Activated naive CD8-positive, alpha-beta T cell treated with anti-CD3 and anti-CD28 coated beads, Interleukin-2, amount 50 U/mL, for 16 hours (primary cell): ENCODE measurements at places on chromosomes 12 and 14.

DNA sequence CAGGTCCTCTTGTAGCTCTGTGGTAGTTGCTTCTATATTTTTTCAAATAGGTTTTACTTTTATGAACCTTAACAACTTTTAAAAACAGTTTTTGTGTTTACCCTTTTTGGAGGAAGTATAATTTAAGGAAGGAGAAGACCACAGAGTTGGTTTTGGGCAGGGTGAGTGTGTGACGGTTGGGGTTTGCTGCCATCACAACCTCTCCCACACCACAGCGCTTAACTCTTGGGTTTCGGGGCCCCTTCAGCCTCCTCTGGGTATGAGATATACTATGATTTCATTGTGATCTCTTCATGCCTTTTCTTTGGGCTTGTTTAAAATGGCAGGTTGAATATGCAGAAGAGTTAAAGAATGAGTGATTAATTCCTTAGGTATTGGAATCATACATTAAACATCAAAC is 228.7 kb upstream of the CRY1 start:
- no peak for DNase-seq

DNA sequence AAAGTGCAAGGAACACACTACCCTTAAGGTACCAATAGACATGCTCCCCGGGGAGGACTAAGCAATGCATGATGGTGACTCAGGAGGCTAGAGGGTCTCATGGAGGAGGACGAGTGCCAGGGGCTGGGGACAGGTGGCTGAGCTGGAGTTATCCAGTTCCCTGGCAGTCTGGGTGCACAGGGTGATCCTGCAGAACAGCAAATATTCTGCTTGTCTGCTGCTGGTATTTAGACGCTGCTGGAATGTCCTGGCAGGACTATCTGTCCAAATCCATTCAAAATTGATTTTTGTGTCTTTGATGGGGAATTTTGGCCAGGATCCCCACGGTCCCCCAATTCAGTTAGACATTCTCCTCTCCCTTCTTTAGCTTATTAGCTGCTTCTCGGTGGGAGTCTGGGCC is 138.7 kb downstream of the C12orf75 start:
- no peak for DNase-seq

- DNase-seq: no peak
Measured at GRCh38 chr12:41856228-41856627, 288.4 kb downstream of the GXYLT1 start.

DNA sequence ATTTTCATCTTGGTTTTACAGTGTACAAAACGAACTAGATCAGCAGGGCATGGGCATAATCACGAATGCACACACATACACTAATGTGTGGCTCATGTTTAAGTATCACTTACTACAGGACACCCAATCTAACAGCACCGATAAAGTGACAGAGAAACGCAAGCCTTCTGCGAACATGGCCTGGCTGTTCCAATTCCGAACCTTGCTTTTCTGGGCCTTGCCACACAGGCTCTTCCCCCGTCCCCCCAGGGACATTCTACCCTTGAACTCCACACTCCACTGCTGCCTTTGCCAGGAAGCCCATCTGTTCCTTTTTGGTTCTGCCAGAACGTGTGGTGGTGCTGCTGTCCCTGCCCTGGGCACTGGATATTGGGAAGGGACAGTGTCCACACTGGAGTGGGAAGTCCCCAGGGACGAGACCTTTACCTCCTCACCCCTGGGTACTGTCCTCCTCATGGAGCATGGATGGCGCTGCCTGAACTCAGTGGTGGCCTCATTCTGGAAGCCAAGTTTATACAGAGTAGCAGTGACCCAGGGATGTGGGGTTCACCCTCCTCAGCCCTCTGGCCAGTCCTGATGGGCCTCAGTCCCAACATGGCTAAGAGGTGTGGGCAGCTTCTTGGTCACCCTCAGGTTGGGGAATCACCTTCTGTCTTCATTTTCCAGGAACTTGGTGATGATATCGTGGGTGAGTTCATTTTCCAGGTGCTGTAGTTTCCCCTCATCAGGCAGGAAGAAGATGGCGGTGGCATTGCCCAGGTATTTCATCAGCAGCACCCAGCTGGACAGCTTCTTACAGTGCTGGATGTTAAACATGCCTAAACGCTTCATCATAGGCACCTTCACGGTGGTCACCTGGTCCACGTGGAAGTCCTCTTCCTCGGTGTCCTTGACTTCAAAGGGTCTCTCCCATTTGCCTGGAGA is 7.9 kb downstream of the SERPINA1 start:
- DNase-seq: no peak

DNA sequence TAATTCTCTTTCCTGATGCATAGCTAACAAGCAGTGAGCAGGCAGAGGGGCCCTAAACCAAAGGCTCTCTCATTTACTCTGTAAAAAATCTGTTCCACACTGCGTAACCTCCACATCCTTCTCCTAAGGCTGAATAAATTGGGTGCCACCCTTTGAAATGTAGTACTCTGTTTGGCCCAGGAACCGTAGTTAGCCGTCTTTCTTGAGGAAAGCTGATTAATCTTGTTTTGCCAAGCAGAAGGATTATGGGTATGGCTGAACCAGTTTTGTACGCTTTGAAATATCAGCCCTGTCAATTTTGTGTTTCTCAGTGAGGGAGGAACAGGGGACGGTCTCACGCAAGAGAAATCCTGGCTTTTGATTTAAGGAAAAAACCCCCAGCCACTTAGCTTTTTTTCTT is 19.7 kb downstream of the EML1 start:
- no peak for DNase-seq

- DNase-seq: no peak
Measured at GRCh38 chr12:6249580-6249979, 49.4 kb downstream of the CD9 start.

DNA sequence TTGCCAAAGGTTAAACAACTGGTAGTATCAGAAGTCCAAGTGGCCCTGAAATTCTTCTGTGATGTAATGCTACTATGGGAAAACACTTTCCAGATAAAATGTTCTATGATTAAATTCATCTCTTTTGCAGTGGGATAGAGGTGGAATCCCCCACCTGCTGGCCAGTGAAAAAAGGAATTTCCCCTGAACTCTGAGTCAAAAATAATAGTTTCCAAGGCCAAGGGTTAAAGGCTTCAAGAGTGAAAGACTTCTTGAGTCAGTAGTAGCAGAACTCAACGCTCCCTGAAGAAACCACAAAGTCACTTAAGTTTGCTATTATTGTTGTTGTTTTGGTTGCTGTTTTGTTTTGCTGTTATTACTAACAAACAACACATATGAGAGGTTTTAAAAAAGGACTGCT is 330.8 kb downstream of the SOX5 start:
- DNase-seq: no peak

- no peak for DNase-seq
Measured at GRCh38 chr14:94109915-94110250, 653 bp upstream of the IFI27 start.
